ENCODE measurements at places on chromosomes 7 and 10.

- no peak for DNase-seq
Observed at GRCh38 chr10:125707541-125708468, 11.7 kb upstream of the EDRF1 start.

DNA sequence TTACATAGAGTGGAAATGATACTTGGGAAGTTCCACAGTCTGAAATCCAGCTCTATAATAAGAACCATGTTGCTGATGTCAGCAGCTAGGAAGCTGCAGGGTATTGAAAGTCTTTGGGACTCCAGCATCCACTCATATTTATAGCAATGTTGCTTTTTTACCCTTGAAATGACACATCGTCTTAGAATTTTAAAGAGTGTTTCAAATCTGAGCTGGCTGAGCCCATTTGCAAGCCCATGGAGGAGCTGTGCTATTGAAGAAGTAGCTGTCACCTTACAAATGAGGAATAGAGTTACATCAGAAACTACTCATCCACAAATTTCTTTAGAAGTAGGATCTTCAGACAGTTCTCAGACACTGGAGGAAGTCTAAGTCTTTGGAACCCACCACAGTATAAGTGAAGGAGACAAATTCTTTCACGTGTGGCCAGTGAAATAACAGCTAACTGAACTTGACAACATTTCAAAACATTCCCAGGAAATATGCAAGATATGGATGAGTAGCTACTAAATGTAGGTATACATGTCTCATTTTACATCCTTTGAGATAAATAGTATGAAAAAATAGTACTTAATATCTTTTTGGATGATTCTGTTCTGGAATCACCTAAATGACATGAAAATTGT, 203.6 kb downstream of the ZNF365 start:
- DNase-seq: no peak

DNA sequence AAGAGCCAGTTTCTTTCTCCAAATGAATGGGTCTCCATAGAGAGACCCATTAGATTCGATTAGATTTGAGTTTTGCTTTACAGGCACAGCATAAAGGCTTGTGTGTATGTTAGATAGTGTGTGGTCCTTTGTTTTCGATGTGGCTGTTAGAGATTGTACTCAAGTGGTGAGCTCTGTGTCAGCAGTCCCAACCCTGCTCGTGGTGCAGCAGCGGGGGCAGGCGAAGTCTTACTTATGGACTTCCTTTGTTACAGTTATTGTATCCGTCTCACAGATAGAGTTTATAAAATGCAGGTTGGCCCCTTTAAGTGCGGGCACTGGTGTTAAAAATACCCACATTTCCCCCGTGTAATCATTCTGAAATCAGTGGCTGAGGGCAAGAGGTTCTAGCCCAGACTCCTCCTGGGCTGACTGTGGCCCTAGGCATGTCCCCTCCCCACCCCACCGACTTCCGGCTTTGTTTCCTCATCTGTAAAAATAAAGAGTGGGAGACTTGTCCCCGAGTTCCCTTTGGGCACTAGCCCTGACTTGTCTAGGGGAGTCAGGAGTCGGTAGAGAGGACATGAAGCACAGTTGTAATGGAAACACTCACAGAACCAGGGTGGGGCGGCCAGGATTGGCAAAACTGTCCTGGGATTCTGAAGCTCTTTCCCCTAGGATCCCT, 28.6 kb downstream of the MTURN start:
- no peak for DNase-seq

GRCh38 chr7:81857385-81857784, 87.5 kb upstream of the HGF start:
- no peak for DNase-seq

DNA sequence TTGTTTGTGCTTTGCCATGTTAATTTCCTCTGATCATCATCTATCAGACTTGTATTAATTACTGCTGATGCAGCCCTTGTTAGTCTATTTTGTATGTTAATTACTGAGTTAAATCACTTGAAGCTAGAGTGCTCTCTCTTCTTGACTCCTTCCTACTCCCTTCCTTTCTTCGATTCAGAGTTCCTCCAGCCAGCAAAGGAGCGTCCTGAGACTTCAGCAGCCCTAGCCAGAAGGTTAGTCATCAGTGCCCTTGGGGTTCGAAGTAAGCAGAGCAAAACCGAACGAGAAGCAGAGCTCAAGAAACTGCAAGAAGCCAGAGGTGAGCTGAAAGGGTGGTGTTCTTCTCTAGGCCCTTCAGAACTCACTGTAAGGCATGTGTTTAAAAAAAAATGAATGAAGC, 32.1 kb downstream of the LOXL4 start:
- no peak for DNase-seq

GRCh38 chr7:131225619-131226513, 101.8 kb upstream of the MKLN1 start:
- DNase-seq: no peak

DNA sequence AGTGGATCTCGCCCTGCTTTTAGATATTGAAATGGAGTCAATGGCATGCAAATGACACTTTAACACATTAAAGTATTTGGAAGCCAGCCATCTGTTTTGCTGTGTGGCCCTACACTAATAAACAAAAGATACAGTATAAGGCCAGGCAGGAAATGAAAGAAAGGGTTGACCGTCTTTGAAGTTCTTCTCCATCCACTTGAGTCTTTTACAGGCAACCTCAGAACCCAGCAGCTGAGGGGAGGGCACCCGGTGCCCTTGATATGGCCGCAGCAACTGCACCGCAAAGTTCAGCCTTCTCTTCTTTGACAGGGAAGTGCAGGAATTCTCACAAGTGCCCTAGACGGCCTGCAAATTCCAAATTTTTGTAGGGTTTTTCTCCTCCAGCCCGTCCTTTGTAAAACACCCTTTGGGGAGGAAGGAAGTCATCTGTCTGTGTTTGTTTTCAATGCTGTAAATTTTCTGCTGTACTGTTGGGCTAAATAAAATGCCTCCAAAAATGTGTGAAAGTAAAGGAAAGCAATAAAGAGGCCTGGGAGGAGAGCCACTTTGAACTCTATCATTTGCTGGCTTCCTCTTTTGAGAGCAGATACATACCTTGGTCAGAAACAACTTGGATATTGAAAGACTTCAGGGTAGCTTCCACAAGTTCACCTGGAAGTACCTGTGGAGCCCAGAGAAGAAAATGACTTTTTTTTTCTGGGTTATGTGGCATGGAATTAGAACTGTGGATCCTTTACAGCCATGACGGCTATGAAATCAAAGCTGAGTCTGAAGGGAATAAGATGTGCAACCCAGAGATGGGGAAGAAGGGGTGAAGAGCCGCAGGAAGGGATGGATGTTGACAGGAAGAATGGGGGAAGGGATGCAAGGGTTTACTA, 3.6 kb downstream of the HOXA1 start:
- no peak for DNase-seq

DNA sequence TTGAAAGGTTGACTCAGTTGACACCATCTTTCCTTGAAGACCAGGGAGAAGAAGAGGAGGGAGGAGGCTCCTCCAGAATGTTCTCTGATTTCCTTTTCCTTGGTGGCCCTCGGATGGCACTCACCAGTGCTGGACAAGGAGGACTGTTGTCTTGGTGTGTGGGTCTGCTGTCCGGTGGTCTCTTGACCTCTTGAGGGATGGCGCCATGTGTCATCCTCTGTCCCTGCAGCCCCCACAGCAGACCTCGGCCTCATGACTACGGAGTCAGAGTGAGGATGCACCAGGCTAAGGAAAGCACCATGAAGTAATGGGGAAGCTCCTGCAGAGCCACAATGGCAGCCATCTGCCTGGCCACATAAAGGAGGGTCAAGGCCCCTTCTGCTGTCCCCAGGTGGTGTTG, 475.0 kb downstream of the GLRX3 start:
- DNase-seq: no peak

DNA sequence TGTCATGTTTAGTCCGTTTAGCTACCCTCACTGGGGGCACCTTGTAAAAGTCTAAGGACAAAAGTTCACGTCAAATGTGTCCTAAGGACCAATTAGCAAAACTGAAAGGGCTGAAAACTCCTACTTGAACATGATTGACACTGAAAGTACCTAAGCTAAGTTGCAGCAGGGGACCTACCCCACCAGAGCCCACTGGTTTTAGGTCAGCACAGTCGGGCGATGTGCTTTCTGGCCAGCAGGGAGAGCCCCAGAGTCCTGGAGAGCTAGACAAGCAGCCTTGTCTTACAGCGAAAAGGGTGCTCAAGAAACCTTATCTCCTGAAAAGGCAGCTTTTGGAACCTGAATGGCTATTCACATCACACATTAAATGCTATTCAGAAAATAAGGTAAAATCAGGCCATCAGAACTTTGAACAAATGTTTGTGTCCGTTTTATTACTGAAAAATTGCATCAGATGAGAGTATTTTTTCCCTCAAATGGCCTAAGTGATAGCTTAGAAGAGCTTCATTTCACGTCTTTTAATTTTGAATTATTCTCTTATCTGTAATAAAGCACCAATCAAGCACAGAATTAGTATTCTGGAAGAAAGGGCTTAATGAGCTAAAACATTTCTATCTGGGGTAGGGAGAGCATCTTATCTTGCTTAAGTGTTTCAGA, 52.2 kb upstream of the MKI67 start:
- DNase-seq: no peak

DNA sequence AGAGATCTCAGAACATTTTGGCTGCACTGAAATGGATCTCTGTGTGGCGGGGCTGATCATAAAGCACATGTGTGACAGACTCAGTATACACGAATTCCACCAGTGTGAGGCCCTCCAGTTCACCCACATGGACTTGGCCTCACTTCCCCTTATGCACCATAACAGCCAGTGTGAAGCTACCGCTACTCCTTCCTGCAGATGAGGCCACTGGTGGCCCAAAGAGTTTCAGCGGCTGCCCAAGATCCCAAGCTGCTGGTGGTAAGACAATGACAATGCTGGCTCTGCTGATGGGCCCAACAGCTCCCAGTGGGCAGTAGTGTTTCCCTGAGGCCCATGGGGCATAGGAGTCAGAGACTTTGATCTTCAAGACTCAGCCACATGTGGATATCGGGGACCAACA, 21.0 kb upstream of the C10orf71 start:
- no peak for DNase-seq

DNA sequence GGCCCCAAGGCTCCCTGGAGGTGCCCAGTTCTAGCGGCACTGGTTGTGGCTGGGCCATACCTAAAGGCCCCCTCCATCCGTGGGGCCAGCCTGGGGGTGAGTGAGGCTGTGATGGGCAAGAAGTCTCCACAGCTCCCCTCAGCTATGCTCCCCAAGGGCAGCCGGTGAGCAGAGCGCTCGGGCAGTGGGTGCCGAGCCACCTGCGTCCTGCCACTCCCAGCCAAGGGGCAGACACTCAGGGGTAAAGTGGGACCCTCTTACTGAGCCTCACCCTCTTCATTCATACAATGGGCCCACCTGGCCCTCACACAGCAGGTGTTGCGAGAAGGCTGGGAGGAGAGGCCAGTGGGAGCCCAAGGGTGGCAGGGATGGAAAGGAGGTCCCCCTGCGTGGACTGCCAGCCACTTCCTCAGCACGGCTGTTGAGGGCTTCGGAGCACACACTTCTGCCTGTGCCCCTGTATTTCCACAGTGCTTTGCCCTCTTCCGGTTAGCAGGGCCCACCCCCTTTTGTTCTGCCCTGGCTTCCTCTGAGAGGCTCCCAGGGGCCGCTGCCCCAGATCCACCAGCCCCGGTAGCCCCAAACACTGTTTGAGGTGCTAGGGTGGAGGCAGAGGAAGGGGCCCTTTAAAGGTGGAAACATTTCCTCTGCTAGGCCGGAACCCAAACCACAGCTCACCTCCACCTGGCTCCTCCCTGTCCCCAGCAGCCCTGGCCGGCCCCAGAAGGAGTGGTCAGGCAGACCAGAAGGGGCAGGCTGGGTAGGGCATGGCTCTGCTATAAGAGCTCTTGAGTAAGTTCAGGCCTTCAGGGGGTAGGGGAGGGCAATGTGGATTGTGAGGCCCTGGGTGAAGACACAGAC, 16.4 kb upstream of the C10orf105 start:
- DNase-seq: no peak

DNA sequence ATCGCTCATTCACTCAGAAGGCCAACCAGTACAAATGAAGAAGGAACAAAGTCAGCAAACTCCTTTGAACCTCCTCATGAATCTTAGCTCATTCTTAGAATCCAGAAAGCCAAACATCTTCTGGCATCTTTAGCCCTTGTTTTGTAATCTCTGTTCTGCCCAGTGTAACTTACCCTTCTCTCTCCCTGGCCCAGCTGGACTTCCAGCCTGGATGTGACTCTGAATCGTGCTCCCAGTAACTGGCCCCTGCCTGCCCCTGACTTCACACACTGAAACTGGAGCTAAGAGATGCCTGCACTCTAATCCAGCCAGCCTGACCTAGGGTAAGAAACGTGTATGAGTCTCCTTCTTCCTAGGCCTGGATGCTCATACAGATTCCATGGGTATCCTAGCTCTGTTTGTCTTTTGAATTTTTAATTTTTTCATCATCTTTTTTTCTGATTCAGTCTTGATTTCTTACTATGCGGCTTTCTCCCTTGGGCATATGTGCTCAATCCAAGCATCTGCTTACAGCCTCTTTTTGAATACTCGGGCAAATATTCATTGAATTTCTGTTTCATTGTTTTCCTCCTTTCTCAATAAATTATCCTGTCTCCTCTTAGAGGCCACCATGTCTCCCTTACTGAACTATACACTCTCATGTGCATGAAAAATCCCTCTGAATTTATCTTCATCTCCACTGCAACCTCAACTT, 845.6 kb upstream of the AUTS2 start:
- no peak for DNase-seq

DNA sequence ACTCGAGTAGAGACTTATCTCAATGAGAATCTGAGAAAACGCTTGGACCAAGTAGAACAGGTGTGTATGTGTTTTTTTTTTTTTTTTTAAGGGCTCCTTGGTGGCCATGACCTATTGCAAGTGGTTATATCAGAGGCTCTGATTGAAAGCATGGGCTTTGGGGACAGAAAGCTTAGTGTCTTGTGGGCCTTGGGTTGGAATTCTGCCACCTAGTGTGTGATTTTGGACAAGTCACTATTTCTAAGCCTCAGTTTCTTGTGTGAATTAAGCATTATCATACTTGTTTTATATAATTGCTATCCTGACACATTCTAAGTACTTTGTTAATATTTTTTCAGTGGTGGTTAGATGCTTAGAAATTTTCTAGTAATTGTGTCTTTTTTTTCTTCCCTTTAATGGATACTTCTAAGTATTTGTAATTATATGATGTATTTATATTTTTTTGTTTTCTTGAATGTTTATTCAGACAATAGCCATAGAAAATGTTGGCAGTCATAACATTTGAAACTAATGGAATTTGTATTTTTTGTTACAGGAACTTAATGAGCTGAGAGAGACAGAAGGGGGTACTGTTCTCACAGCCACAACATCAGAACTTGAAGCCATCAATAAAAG, 33.1 kb downstream of the SMC3 start:
- DNase-seq: no peak

DNA sequence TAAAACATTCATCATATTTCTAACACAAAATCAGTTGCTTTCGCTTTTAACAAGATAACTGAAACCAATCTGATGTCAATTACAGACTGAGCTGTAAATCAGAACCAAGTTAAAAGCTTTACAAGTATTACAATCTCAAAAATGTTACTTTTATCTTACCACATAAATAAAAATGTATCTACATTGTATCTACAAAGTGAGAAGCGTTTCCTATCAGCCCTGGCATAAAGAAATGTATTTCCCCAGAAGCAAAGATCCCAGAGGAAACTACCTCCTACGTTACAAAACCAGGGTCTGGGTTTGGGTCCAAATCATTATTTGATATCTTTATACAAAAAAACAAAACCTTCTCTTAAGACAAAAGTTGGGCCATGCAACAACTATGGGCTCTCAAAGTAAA, 2.6 kb downstream of the SMURF1 start:
- DNase-seq: no peak

Measured in DMS 273 treated with DMSO at 0.1 percent for 48 hours (cell line).